ENCODE measurements at places on chromosomes 3 and 15. TPM values are rescaled to one million over a fixed set of nuclear protein-coding genes. Genes with fewer than 3 reads are reported as not detected.

DNA sequence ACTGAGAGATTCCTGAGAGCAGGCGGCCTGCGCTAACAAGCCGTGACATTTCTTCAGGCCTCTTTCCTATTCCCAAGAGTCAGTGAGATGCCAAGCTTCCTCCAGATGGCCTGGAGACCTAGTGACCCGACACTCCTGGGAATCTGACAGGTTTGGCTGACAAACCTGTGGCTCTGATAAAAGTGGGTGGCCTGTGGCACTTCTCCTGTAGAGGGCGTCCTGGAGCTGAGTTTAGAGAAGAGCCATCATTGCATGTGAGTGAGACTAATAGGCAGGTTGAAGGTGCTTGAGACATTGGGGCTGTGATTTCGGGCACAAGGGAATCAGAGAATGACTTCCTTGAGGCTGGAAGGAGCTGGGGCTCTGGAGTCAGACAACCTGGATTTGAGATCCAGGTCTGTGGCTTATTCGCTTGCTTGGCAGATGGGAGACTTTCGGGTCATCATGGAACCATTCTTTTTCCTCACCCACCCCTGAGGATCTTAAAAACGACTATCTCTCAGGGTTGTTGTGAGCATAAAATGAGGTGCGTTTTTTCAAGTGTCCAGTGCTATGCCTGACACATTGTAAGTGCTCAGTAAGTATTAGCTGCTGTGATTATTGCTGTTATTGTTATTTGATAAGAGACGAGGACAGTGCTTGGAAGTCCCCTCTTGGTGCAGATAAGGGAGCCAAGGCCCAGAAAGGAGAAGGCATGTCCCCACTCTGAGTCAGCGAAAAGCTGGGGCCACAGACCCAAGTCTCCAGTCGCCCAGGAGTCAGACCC lies 77.2 kb downstream of the SCN10A start:
- DNase-seq: peak; percentile 54

- DNase-seq: no peak
Measured at GRCh38 chr15:67059127-67059553, 6.3 kb upstream of the SMAD3 start.

DNA sequence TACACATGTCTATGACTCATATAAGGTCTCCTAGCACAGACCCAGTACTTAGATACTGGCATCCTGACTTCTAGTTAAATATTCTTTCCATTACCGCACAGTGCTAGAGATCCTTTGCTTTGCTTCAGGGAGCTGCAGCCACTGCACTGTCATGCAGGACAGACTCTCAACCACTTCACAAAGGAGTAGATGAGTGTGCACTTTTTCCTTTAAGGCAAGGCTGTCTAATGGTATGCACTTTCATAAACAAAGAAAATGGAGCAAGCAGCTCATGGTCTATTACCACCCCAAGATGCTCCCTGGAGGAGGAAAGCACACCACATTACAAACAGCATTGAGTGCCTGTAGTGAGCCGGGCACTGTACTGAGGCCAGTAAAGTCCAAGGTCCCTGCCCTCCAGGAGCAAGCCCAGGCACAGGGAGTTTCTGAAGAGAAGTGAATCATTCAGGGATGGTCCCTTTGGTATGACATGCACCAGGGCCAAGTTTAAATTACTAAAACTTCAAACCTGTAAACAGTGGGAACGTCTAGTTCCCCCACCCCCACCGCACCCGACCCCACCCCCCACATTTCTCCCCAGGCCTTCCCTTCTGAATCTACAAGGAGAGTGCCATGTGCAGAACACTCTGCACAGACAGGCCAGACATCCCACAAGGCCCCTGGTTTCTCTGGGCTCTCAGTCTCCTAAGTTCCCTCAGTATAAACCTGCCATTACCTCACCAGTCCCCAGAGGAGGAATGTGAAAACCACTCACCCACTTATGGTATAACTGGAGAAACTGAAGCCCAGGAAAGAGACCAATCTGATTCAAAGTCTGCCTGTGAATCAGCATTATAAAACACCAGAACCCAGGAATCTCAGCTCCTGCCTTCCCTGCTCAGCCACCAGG lies 107.8 kb upstream of the BCL6 start:
- DNase-seq: no peak

GRCh38 chr15:100958326-100959065 lies 39.3 kb downstream of the LRRK1 start:
- peak; percentile 73 for DNase-seq

GRCh38 chr3:1830851-1831250 lies 267.8 kb upstream of the CNTN4 start:
- DNase-seq: no peak

DNA sequence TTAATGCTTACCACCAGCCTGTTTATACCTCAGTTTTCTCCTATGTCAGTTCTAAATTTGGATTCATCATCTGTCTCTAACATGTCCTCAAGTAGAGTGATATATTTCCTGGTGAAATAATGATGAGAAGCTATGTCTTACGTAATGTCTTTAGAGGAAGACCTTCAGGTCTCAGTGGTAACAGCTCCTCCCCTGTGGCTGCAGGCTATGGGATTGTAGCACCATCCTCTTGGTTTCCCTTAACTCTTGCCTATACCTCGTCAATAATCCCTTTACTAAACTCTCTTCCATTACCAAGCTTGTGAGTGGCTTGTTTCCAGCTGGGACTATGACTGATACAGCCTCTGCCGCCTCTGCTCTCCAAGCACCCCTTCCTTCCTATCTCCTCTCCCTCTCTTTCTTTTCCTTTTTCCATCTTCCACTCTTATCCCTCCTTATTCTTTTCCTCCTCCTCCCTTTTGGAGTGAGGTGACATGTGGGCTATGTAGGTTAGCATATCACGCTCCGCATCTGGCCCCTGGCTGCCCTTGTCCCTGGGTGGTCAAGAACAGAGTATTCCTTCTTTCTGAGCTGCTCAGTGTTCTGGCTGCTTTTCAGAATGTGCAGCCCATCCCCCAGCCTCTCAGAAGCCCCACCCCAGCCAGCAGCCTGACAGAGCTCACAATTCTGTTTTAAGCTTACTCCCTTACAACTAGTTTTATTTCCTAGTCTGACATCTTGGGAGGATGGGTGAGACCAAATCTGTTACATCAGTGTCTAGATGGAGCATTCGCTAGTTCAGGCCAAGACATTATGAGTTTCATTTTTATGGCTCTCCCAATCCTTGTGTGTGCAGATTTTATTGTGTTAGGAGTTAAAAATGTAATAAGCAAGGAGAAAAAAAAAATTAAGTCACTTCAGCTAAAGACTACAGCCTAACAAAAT lies 75.0 kb upstream of the RNU6-1 start:
- DNase-seq: no peak

DNA sequence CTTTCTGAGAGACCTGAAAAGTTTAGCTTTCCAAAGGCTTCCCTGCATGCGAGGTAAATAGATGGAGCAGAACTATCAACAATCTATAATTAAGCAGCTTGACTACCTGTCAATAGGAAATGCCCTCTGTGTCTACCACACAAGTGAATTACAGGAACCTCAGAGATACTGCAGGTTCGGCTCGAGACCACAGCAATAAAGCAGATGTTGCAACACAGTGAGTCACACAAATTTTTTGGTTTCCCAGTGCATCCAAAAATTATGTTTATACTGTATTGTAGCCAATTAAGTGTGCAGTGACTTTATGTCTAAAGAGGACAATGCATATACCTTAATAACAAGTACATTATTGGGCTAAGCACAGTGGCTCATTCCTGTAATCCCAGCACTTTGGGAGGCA lies 252.0 kb downstream of the UBE2E2 start:
- peak; percentile 72 for DNase-seq

GRCh38 chr3:16589867-16590624 lies 15.2 kb downstream of the DAZL start:
- DNase-seq: no peak

- no peak for DNase-seq
Measured at GRCh38 chr3:122562923-122563716, 980 bp downstream of the PARP9 start.

- no peak for DNase-seq
Measured at GRCh38 chr3:3305084-3305483, 125.6 kb upstream of the CRBN start.

The GOLGA6L7 gene
- not detected for total RNA-seq

Data from HT1080 (cell line).